ENCODE measurements at places on chromosomes 4 and X.

GRCh38 chrX:72271091-72271788, 5.8 kb downstream of the RPS4X start:
- DNase-seq, result no peak

GRCh38 chr4:95541889-95542607, 6.7 kb downstream of the UNC5C start:
- no peak for DNase-seq

GRCh38 chrX:151754641-151755215, 20.2 kb downstream of the CNGA2 start:
- no peak for DNase-seq

GRCh38 chrX:30483996-30484395, 93.6 kb downstream of the TASL start:
- DNase-seq, result no peak

DNA sequence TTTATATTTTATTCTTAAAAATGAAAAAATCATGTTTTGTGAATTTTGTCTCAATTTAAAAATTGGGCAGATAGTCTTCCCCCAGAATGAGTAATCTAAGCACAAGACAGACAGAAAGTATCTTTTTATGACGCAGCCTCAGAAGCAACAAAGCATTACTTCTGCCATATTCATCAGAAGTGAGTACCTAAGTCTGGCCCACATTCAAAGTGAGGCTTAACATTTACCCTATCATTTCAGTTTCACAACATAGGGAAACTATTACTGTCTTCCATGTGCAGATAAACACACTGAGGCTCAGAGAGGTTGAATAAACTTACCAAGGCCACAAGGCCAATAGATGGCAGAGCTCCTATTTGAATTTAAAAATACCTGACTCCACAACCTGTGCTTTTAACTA, 4.4 kb upstream of the PRDX4 start:
- DNase-seq, result no peak

GRCh38 chr4:111231281-111231680, 608.4 kb upstream of the PITX2 start:
- DNase-seq, result no peak

DNA sequence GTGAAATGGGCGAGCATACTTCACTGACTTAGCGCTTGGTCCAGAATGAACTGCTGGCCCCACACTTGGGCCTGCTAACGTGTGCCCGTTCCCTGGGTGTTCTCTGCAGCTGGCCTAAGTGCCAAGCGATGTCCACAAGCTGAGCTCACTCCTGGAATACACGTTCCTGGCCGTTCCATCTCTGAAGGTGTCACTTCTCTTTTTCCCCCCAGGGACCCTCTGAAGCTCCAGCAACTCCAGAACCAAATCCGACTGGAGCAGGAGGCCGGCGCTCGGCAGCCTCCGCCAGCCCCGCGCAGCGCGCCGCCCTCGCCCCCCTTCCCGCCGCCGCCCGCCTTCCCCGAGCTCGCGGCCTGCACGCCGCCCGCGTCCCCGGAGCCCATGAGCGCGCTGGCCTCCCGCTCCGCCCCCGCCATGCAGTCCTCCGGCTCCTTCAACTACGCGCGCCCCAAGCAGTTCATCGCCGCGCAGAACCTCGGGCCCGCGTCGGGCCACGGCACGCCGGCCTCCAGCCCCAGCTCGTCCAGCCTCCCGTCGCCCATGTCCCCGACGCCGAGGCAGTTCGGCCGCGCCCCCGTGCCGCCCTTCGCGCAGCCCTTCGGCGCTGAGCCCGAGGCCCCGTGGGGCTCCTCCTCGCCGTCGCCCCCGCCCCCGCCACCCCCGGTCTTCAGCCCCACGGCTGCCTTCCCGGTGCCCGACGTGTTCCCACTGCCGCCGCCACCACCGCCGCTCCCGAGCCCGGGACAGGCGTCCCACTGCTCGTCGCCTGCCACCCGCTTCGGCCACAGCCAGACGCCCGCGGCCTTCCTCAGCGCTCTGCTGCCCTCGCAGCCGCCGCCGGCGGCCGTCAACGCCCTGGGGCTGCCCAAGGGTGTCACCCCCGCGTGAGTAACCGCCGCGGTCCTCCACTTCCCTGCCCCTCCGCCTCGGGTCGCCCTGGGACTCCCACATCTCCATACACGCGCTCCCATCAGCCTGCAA, 132.3 kb downstream of the CBR4 start:
- peak; percentile 6 for DNase-seq

DNA sequence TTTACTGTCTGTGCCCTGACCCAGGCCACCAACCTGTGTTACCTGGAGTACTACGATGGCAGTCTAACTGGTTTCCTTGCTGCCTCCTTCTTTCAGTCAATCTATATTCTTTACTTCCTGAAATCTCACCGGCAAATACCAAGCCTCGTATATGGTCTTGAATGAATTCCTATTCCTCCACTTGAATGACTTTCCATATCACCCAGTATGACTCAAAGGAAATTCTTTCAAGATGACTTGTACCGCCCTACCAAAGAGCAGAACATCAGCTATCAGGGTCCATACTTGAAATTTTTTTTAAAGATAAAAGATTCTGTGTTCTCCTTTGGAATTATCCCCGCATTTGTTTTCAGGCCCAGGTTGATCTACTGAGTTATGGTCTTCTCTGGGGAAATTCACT, 378.0 kb downstream of the AFF2 start:
- no peak for DNase-seq

DNA sequence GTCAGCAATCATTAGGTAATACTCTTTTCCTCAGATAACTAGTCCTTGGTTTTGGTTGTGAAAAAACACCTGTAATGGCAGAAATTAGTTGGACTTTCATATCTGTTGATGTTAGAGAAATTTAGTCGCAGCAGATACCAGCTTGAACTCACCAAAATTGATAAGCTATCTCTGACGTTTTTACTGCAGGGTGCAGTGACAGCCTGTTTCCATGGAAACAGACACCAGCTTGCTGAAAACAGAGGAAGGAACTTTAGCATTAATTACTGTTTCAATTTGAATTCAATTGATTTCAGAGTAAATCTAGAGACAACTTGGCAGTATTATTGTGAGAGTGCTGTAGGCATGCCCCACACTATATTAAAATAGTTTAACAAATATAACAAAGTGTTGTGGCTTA, 246.5 kb downstream of the PPP1R2C start:
- DNase-seq, result no peak

DNA sequence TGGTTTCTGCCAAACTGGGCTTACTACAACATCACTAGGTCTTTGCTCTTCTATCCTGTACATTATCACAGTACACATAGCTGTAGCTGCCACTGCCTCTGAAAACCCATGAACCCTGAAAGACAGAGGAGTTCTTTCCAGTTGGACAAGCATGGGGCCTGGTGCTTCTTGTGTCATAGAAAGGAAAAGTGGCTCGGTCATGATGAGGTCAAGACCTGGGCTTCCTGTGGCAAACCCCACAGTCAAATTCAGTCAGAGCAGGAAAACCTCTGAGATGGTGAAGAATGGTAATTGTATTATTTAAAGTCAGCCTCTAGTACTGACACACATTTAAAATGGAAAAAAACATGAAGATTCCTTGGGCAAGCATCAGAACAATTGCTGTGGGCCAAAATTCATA, 133.3 kb upstream of the PRPS2 start:
- DNase-seq, result no peak

DNA sequence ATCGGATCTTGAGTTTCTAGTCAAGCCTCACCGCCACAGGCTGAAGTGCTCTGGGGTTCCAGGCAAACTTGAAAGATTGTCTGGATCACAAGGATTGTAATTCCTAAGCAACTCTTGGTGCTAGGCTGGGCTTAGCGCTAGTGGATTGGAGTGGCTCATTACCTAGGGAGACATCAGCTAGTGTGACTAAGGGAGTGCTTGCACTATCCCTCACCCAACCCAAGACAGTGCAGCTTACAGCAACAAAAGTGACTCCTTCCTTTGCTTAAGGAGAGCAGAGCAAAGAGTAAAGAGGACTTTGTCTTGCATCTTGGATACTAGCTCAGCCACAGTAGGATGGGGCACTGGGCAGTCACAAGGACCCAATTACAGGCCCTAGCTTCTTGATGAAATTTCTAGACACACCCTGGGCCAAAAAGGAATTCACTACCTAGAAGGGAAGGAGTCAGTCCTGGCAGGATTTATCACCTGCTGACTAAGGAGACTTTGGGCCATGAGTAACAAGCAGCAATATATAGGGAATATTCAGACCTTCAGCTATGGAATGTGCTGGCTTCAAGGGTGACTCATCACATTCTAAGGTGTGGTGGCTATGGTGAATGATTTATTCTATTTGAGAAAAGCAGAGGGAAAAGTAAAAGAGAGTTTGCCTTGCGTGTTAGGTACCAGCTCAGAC, 1212.4 kb downstream of the PCDH18 start:
- no peak for DNase-seq
